MM.1S (cell line): ENCODE measurements at places on chromosomes 5 and 9.

- no peak for DNase-seq
These were observed 325.9 kb upstream of the DAB2 start for GRCh38 chr5:39750661-39751060.

DNA sequence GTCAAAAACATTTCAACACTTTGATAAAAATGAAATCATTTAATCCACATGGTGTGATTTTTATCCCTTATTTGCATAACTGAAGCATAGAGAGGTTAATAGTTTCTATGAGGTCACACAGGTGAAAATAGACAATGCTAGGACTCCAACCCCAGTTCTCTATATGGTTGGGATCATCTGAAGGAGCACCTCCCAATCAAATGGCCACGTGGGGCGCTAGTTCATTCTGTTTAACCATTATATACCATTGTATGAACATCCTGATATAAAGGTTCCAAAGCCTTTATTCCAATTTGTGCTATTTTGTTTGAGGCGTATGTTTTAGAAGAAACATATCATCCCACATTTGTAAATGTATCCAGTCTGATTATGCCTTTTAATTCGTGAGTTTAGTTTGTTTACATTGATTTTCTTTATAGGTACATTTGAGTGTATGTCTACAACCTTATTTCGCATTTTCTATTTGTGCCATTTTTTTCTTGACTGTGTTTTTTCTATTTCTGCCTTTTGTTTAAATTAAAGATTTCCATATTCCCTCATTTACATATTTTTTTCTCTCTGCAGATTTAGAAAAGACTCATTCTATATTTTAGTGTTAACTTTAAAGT, 1092.0 kb downstream of the MAT2B start:
- peak; percentile 52 for DNase-seq

GRCh38 chr9:130358928-130359327, 85.8 kb upstream of the ASS1 start:
- DNase-seq, result no peak

DNA sequence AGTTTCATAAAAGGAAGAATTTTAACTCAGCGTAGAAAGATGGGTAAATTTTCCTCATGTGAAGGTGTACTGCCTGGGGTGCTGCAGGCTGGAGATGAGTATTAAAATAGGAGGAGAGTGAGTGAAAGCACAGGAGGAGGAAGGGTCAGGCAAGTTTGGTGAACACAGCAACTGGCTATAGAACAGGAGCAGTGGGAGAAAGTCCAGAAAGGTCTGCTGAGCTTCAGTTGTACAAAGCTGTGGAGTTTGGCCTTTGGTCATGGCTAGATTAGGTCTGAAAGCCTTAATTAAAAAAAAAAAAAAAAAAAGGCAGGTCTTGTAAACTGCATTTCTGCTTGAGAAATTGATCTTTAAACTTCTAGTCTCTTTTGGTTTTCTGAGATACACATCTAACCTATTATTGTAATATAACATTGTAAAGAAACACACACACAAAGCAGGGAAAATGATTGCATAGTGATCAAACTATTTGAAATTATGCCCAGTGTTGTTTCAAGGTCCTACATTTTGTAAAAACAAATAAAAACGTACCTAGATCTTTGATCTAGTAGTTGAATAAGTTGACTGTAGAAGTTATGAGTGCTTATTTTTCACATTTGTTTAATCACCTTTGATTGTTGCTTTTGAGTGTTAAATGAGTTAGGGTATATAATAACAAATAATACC, 43.6 kb downstream of the MAP3K1 start:
- no peak for DNase-seq

DNA sequence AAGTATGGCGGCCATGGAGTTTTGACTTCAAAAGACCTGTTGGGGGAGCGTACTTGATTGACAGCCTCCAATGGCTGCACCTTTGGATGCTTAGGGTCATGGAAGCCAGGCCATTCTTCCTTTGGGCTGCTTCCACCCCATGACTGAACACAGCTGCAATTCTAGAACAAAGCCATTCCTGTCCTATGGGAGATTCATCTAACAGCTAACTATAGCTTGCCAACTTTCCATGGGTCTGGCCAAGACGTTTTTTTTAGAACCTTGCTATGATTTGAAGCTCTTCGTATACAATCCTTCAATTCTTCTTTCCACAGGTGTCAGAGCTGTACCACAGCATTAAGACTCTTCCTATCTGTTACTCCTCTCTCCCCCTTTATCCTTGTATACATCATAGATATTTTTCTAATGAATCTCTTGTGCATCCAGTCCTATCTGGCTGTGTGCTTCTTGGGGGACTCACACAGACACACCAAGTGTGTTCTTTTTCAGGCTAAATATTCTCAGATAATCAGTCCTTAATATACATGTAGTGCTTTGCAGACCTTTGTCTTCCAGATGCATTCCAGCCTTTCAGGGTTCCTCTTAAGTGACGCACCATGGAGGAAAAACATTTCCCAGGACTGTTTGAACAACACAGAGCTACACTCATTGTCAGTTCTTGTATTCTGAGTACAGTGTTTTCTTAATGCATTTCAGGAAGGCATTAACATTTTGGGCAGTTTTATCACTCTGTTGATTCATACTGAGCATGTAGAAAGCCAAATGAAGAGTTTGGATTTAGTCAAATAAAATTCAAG, 198.9 kb downstream of the TAF11L14 start:
- no peak for DNase-seq

- no peak for DNase-seq
These were observed 33.3 kb upstream of the RNF38 start for GRCh38 chr9:36433386-36433785.

DNA sequence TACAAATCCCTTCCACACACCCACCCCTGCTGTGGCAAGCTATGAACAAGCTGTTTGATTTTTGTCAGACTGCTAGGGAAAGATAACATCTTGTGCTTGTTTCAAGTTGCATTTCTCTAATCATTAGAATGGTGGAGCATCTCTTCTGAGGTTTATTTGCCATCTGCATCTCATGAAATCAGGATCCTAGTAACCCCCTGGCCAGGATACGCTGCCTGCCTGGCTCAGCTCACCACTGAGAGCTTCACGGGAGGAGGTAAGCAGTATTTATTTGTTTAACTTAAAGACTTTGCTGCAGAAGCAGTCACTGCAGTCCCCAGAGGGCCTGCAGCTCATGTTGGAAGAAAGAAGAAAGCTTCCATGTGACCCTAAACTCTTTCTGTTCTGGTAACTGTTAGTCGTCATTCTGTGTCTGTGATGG, 83.3 kb upstream of the CXCL14 start:
- DNase-seq, result no peak

- DNase-seq, result no peak
These were observed 280.1 kb downstream of the DNAH5 start for GRCh38 chr5:13664377-13664776.

DNA sequence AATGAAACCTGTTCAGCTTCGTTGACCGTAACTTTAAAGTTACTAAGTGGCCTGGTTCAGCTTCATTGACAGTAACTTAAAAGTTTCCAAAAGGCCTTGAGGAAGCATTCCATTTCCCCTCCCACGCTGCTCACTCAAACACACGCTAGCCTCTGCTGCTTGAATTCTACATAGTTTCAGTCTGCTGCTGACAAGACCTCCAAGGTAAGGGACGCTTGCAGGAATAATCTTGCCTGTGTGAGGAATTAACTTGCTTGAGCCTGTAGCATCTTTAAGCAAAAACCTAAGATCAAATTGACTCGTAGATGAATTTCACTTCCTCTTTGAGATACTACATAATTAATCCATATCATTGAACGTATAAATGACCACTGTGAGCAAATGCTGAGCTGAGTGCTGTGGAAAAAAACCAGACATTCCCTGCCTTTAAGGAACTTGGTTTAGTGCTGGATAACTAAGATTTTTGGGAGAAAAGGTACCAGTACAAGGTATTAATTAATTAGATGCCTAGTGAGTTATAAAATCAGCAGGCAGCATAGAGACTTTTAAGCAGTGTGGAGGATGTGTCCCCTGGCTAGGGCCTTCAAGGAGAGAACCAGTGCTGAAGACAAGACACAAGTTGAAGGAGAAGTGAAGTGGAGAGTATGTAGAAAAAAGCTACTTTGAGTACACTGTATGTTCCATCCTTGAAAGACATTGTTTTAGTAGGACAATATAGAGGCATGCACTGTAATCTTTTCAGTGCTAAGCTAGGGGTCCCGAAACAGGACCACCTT, 39.2 kb downstream of the GRAMD2B start:
- no peak for DNase-seq

- no peak for DNase-seq
These were observed 30.0 kb upstream of the ARL14EPL start for GRCh38 chr5:116002116-116002906.

DNA sequence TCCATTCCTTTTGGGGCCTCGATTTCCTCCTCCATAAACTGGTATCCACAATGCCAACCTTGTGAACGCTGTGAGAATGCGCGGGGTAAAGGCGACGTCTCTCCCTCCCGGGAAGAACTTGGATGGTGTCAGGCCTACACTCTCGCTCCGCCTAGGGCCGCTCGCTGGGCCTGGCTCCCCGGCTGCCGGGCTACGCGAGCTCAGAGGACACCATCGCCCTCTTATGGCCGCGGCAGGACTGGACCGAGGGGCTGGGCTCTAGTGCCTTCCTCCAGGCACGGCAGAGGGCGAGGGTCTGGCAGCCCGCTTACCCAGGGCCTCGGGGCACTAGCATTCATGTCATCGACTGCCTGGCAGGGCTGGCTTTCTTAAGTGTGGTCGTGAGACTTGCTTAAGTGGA, 1.3 kb upstream of the EXOSC2 start:
- no peak for DNase-seq

- DNase-seq, result no peak
These were observed 32.4 kb downstream of the GOLGA2 start for GRCh38 chr9:128243215-128244018.

DNA sequence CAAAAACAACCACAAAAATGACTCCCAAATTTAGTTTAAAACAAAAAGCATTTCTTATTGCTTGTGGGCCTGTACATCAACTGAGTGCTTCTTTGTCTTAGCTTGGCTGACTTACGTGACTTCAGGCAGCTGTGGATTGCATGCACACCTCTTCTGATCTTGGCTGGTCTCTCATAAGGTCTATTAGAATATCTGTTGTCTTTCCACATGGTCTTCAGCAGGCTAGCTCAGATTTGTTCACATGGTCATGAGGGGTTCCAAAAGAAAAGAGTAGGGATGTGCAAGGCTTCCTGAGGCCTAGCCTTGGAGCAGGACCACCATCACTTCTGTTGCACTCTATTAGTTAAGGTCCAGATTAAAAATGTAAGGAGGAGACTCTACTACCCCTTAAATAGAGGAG, 120.1 kb downstream of the LRRC70 start:
- peak; percentile 9 for DNase-seq

GRCh38 chr5:68375540-68375939, 160.0 kb downstream of the PIK3R1 start:
- no peak for DNase-seq

GRCh38 chr9:136659861-136660784, 2.6 kb upstream of the EGFL7 start:
- no peak for DNase-seq

DNA sequence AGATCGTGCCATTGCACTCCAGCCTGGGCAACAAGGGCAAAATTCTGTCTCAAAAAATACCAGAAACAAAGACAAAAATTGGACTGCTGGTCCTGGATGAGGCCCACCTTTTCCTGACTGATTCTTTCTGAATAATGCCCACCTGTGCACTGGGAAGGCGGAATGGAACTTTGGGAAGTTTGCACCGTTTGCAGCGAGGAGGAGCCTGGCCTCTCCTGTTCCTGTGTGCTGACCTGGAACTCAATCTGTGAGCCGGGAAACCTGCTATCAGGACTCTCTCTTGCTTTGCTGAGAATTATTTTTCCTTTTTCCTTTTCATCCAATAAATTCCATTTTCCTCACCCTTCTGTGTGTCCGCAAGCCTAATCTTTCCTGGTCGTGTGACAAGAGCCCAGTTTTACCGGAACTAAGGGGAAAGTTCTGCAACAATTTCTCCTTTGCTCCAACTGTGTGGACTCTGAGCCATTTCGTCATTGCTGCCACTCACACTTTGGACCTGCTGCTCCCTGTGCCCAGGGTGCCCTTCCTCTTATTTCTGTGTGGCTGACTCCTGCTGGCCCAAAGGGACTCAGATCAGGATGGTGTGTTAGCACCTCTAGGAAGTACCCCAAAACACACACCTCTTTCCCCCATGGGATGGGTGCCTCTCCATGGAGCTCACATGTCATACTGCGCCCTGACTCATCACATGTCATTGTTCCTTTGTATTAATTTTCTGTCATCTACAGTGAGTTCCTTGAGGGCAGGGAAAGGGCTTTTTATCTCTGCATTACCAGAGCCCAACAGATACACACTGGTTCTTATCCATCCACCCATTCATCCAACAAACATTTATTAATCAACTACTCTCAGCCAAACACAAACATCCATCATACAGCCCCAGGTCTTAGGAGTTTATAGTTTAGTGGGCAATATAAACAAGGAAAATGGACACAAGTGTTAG, 4.7 kb upstream of the GLRX start:
- DNase-seq, result no peak

DNA sequence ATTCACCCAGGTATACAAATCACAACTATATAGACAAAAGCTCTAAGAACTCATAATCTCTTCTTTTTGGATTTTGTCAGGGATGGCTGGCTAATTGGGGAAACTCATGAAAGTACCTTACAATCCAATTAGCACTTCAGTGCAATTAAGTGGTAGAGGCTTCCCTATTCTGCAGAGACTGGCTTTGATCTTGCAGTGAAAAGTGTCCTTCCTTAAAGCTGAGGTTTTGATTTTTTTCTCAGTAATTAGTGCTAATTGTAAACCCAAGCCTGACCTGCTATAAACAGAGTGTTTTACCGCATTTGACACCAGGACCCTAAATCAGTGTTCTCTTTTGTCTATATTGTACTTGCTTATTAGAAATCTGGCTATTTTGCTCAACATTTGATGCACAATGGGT, 294.0 kb upstream of the EFNA5 start:
- DNase-seq, result no peak

DNA sequence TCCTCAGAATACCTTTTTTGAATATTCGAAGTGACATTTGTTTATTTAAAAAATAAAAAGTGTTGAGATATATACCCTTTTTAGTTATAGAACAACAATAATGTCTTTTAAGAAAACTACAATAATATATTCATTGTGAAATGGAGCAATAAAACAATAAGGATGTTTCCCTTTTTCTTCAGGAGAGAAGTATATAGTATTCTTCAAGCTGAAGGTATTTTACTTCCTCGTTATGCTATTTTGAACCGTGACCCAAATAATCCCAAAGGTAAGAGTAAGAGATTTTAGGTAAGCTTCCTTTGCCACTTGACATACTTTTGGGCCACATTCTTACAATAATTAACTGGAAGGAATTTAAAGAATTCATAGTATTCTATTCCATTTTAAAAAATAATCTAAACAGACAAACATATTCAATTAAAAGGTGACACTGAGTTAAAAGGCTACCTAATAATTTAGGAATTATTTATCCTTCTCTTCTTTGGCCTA, 18.1 kb downstream of the PPIP5K2 start:
- no peak for DNase-seq

- no peak for DNase-seq
These were observed 3.0 kb upstream of the TUBB4B start for GRCh38 chr9:137237759-137238726.

DNA sequence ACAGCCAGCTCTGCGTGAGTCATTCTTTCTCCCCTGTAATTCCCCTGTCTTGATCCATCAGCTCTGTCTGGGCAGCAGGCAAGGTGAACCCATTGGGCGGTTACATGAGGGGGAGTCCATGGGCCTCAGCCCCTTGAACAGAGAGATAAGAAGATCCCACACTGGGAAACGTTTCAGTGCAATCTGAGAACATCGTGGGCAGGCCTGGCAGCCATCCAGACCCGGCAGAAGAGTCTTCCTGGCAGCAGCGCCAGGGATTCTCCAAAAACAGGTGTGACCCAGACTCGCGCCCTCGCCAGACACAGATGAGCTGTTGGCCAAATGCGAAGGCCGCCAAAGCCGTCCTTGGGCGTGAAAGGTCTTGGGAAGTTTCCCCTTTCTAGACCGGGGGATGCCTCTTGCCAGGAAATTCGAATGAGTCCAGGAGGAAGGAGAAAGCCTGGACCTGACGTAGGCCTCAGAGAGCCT, 6.4 kb upstream of the SLC12A7 start:
- no peak for DNase-seq
